ENCODE measurements at places on chromosomes 1 and 21.

DNA sequence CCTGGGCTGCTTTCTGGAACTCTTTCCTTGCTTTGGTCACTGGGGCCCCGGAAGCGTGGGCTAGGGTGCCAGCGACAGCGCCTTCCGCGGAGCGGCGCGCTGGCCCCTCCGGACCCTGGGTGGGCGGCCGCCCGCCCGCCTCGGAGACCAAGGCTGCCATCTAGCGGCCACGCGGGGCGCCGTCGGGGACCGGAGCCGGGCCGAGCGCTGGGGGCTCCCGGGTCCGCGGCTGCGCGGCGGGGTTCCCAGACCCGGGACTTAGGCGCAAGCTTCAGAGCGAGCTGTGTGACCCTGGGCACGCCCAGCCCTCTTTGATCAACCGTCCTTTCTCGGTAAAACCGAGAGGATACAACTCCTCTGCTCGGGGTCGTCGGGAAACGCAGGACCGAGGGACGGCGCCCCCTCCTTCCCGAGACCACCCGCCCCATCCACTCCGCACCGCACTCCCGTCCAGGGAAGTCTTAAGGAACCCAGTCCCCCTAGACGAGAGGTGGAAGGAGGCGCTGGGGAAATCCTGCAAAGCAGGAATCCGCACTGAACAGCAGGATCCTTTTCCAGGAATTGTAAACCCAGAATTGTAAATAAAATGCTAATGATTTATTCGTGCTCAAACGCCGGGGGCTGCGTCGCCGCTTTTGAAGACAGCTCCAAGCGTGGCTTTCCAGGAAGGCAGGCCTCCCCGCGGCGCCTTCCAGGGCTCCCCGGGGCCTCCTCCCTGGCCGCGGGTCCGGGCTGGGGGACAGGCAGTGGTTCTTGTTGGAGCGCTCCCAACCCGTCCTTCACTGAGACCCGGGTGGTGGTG is 41.2 kb downstream of the RRAGC start:
- peaks cover 9% of the 10 kb centered on the region for H3K4me1 ChIP-seq
- H3K27me3 ChIP-seq, result peaks cover 49% of the 10 kb centered on the region
- H3K27ac ChIP-seq, result no peak overlapping the region
- no peaks in the 10 kb centered on the region for H3K36me3 ChIP-seq

DNA sequence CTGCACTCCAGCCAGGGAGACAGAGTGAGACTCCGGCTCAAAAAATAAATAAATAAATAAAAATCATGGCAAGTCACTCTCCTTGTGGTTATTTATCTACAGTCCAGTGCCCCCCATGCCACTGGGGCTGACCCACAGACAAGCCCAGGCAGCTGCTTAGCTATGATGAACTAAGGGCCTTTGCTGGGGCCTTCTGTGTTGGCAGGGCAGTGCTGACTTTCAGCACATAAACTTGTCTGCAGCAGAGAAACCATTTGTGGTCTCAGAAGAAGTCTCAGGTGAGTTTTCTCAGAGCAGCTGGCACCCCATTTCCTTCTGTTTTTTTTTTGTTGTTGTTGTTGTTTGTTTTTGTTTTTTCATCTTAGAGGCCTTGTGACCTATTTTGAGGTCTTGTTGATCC is 20.9 kb upstream of the CFHR4 start:
- H3K27ac ChIP-seq, result no peak overlapping the region
- H3K27me3 ChIP-seq, result peaks cover 11% of the 10 kb centered on the region
- DNase-seq, result no peak
- H3K4me3 ChIP-seq, result no peak overlapping the region
- no peaks in the 10 kb centered on the region for H3K4me1 ChIP-seq
- no peaks in the 10 kb centered on the region for H3K36me3 ChIP-seq

- DNase-seq, result peak; percentile 23
- no peaks in the 10 kb centered on the region for H3K36me3 ChIP-seq
- no peaks in the 10 kb centered on the region for H3K4me1 ChIP-seq
- H3K4me3 ChIP-seq, result no peak overlapping the region
- peaks cover 2% of the 10 kb centered on the region for H3K27me3 ChIP-seq
These were observed 418.8 kb downstream of the PTPRU start for GRCh38 chr1:29655145-29655544.

DNA sequence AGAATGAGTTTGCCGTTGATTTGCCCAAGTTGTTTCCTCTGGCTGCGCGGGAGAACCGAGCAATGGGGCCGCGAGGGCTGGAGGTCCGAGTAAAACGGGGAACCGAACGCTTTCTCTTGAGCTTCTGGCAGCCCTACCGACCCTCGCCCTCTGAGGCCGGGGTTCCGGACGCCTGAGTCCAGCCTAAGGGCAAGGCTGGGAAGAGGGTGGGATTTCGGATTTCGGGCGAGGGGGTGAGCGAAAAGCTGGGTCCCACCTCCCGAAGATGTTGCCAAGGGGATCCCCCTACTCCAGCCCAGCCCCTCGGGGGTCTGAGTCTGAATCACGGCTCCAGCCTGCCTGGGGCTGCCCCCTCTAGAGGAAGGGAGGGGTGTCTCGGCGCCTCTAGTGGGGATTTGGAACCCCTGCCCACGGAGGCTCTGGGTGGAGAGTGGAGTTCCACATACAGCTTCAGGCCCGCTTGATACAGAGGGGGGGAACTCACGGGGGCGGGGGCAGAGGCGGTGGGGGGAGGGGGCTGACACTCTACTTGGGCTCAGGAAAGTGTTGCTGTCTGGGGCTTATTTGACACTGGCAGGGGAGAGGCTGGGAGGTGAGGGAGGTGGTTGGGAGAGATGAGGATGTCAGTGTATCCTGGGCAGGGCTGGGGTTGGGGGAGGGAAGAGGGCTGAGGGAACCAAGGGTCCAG is 617 bp downstream of the KIRREL1 start:
- peaks cover 53% of the 10 kb centered on the region for H3K4me1 ChIP-seq
- peaks cover 5% of the 10 kb centered on the region for H3K27me3 ChIP-seq
- peak overlapping the region; percentile 85 for H3K27ac ChIP-seq
- no peak for DNase-seq
- no peaks in the 10 kb centered on the region for H3K36me3 ChIP-seq

GRCh38 chr21:42508371-42508770 is 5.3 kb upstream of the SLC37A1 start:
- no peak for DNase-seq
- no peak overlapping the region for H3K4me3 ChIP-seq
- H3K27ac ChIP-seq, result no peak overlapping the region
- no peaks in the 10 kb centered on the region for H3K36me3 ChIP-seq

GRCh38 chr1:36034692-36035091 is 49.2 kb upstream of the TEKT2 start:
- no peaks in the 10 kb centered on the region for H3K4me1 ChIP-seq
- no peaks in the 10 kb centered on the region for H3K27me3 ChIP-seq
- H3K36me3 ChIP-seq, result peaks cover 43% of the 10 kb centered on the region

DNA sequence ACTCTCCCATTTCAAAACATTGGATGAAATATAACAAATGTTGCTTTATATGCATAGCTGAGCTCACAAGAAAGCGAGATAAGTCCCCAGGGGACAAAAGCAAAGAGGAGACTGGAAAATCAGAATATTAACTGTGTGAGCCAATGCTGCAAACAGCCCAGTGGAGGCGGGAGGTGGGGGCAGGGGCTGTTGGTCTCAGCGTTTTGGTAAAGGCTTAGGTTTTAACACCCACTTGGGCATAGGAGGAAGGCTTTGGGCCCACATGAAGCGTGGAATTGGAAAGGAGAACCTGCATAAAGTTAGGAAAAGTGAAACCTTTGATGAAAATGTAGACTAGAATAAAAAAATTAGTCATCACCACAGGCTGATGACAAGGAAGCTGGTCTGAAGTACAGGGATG is 30.2 kb upstream of the SMIM12 start:
- no peaks in the 10 kb centered on the region for H3K36me3 ChIP-seq
- H3K27ac ChIP-seq, result no peak overlapping the region
- H3K4me3 ChIP-seq, result no peak overlapping the region
- DNase-seq, result no peak
- peaks cover 3% of the 10 kb centered on the region for H3K4me1 ChIP-seq

GRCh38 chr1:176877557-176877956 is 287.0 kb downstream of the ASTN1 start:
- no peaks in the 10 kb centered on the region for H3K27me3 ChIP-seq
- H3K36me3 ChIP-seq, result no peaks in the 10 kb centered on the region
- no peaks in the 10 kb centered on the region for H3K4me1 ChIP-seq
- DNase-seq, result no peak
- H3K4me3 ChIP-seq, result no peak overlapping the region

- no peak overlapping the region for H3K27ac ChIP-seq
- no peak for DNase-seq
- H3K4me1 ChIP-seq, result peaks cover 4% of the 10 kb centered on the region
- H3K36me3 ChIP-seq, result no peaks in the 10 kb centered on the region
- no peak overlapping the region for H3K4me3 ChIP-seq
- peaks cover 3% of the 10 kb centered on the region for H3K27me3 ChIP-seq
These were observed 107.6 kb downstream of the DAB1 start for GRCh38 chr1:57316291-57316690.

Measured in osteocyte (in vitro differentiated cells).